ENCODE measurements at places on chromosomes 1 and 21.

- DNase-seq, result no peak
Measured at GRCh38 chr1:234554218-234554697, 55.7 kb downstream of the IRF2BP2 start.

- no peak for DNase-seq
Measured at GRCh38 chr1:3356827-3357460, 97.5 kb upstream of the ARHGEF16 start.

- no peak for DNase-seq
Measured at GRCh38 chr1:8352886-8353785, 35.2 kb downstream of the SLC45A1 start.

DNA sequence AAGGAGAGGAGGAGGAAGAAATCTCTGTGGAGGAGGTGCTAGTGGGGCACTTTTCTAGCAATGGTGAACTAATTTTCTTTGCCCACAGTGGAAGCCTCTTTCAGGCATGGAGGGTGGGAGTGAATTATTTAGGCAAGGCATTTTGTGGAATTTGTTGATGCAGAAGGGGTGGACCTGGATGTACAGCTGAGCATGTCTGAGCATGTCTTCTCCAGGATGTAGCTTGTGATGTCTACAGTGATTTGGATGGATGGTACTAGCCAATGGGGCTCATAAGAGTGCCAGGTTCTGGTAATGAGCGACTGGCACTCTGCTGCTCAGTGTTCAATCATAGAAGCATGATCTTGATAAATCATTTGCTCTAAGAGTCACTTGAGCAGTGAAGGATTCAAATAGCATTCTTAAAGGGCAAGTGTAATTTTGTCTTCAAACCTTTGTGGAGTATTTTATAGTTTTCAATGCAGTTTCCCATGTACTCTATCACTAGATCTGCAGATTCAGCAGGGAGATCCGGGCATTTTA lies 153.9 kb upstream of the LMO4 start:
- no peak for DNase-seq

- DNase-seq, result no peak
Measured at GRCh38 chr1:79929356-79929755, 922.8 kb upstream of the ADGRL4 start.

DNA sequence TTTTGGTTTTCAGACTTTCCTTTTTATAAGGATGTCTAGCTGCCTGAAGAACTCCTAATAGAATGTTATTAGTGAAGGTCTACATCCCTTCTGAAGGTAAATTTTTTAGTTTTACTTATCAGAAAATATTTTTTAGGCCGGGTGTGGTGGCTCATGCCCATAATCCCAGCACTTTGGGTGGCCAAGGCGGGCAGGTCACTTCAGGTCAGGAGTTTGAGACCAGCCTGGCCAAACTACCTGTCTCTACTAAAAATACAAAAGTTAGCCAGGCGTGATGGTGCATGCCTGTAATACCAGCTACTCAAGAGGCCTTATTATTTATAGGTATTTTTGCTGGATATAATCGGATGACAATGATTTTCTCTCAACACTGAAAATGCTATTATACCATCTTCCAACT lies 181.9 kb upstream of the KCNK2 start:
- no peak for DNase-seq

DNA sequence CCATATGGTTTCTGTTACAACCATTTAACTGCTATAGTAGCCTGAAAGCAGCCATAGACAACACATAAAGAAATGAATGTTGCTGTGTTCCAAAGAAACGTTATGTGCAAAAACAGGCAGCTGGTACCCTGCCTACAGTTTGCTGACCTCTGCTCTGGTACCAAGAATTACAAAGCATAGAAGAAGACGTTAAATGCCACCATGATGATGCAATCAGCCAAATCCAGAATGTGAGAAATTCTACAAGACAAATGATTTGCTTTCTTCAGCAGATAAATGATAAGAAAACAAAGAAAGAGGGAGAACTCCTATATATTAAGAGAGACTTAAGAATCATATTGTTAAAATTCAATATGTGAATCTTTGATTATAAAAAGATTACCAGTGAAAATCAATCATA lies 97.8 kb upstream of the PDE4B start:
- DNase-seq, result no peak

GRCh38 chr1:94143809-94144176 lies 22.8 kb upstream of the ABCA4 start:
- no peak for DNase-seq

DNA sequence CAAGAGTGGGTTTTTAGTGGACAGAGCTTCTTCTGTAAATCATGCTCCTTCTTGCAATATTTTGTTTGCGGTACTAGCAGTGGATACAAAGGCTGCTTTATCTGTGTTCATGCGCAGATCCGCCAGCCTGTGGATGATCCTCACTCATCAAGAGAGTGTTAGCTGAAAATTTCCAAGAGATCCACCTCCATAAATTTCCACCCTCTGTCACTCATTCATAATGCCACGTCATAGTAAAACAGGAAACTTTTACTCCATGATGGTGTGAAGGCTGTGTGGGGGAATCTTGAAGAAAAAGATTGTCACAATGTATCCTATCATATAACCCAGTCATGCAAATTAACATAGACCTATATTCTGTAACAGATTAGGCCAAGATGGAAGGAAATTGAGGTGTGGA lies 4.4 kb upstream of the MAPKAPK2 start:
- DNase-seq, result no peak

DNA sequence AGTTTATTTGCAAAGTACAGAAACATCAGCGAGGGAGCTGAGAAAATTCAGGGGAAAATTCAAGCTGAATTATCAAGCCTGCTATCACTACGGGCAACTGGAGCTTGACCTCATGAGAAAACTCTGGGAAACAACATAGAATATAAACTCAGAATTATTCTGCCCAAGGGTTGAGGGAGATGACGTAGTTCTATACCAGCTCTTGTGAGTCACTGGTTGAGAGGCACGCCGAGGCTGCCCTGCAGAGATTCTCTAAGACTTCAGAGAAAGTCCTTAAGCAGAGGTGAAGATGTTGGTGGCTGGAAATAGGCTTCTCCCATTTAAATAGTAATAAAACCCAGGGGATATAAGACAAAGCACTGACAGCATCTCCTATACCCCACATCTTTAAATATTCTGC lies 12.3 kb downstream of the SYDE2 start:
- no peak for DNase-seq

- DNase-seq, result no peak
Measured at GRCh38 chr1:63317817-63318152, 4.6 kb upstream of the FOXD3 start.

- DNase-seq, result no peak
Measured at GRCh38 chr1:24572301-24572700, 16.4 kb downstream of the NCMAP start.

GRCh38 chr1:182085726-182086125 lies 24.2 kb upstream of the ZNF648 start:
- DNase-seq, result no peak

DNA sequence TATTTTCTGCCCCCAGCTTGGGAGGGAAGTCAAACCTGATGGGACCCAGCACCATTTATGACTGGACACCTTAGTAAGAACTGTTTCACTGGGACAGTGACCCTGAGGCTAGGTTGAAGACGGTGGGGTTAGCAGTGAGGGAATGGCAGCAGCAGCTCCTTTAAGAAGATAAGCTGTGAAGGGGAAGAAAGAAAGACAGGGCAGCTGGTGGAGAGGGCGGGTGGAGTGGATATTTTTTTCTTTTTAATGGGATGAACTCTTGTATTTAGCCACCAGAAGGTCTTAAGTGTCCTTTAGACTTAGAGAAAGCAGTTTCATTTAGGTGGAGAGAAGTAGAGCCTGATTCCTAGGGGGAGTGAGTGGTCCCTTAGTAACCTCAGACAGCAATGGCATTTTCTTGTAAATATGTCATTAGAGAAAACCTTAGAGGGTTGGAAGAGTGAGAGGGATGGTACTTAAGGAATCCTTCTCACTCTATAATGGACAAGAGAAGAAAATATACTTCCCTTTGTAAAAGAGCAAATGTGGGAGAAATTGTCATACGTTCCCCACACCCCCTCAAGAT lies 187.5 kb downstream of the HHAT start:
- DNase-seq, result no peak

- DNase-seq, result no peak
Measured at GRCh38 chr1:112685913-112686312, 11.5 kb downstream of the MOV10 start.

- DNase-seq, result no peak
Measured at GRCh38 chr1:111802984-111803383, 47.3 kb downstream of the DDX20 start.

DNA sequence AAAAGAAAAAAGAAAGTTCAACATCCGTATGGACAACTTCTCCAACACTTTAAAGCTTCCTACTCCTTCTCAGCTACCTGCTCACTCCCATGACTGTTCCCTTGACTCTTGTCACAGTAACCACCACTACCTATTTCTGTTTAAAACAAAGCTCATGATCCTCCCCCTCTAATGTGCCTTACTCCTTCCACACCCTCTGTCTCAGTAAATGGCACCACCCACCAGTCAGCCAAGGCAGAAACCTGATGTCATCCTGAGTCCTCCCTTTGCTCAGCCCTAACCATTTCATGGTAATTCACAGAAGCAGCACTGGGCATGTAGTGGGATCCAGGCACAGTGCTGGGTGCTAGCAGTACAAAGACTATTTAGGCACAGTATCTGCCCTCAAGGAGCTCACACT lies 63.0 kb upstream of the PPM1J start:
- DNase-seq, result no peak

- no peak for DNase-seq
Measured at GRCh38 chr1:118132000-118132399, 53.0 kb downstream of the SPAG17 start.

DNA sequence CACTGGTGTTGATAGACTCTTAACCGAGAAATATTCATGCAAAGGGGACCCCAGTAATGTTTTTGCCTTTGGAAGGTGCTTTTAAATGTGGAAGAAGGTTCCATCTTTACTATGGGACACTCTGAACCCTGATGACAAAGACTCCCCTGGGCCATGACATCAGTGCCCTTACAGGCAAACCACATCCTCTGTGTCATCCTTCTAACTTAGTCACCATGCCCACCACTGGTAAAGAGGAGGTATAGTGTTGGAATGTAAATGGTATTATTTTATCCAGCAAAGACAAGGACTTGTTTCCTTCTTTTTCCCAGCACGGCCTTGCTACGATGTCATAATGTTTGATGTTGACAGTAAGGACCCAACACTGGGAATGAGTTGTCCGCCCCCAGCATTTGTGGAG lies 12.6 kb downstream of the METTL13 start:
- DNase-seq, result no peak

GRCh38 chr1:23592209-23592892 lies 33.0 kb upstream of the ID3 start:
- no peak for DNase-seq
